ENCODE measurements at places on chromosomes 16 and 17.

DNA sequence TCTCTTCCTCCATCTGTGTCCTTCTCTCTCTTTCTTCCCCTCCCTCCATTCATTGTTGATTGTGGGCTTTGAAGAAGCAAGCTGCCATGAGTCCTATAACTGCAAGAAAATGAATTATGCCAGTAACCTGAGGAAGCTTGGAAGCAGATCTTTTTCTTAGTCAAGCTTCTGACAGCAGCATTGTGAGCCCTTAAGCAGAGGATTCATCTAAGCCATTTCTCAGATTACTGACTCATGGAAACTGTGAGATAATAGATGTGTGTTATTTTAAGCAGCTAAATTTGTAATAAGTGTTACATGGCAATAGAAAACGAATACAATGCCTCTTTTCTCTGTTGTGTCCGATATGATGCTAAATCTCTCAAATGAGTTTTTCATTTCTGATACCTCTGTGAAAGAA, 1109.7 kb downstream of the CDH11 start:
- DNase-seq: no peak

- DNase-seq: no peak
Observed at GRCh38 chr17:78365561-78366108, 5.8 kb upstream of the SOCS3 start.

DNA sequence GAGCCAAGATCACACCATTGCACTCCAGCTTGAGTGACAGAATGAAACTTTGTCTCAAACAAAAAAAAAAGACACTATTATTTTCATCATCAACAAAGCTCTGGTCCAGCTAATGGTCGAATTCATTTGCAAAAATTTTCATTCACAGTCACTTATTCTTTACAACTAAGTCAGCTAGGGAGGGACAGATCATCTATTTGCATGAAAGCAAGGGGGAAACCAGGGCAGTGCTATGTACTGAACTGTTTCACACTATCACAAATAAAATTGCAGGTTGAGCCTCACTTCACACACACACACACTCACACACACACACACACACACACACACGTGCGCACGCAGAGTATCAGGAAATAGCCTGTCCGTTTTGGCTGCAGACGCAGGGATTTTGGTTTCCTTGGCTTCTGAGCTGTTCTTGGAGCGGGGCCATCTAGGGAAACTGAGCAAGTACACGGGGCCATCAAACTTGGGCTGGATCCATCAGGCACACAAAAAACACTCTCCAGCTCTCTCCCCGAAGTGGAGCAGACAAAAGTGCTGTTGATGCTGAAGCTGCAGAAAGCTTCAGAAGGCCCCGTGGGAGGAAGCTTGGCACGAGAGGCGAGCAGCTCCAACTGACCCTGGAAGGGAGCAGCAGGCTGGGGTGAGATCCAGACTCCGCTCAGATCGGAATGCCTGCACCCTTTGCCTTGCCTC, 44.3 kb upstream of the HELZ start:
- DNase-seq: peak; percentile 78

- DNase-seq: no peak
Observed at GRCh38 chr17:36066365-36066985, 2.4 kb downstream of the CCL18 start.

DNA sequence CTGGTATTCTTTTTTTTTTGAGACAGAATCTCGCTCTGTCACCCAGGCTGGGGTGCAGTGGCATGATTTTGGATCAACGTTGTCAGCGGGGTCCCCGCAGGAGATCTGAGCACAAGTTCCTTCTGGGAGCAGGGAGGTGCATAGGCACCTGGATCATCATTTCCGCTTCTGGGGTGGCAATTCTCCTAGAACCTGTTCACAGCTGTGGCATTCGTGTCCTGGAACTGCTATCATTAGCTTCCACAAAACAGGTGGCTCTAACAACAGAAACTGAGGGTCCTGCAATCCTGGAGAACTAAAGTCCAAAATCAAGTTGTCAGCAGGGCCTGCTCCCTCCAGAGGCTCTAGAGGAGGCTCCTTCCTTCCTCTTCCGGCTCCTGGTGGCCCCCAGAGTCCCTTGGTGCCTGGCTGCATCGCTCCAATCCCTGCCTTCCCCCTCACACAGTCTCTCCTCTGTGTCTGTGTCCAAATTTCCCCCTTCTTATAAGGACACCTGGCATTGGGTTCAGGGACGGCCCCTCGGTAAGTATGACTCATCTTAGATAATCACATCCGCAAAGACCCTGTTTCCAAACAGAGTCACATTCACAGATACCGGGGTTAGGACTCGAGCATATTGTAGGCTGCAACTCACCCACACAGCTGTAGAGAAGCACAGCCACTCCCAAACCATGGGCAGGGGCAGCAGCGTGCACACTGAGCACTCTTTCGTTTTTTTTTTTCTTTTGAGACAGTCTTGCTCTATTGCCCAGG, 43.5 kb upstream of the KLHDC4 start:
- DNase-seq: no peak

DNA sequence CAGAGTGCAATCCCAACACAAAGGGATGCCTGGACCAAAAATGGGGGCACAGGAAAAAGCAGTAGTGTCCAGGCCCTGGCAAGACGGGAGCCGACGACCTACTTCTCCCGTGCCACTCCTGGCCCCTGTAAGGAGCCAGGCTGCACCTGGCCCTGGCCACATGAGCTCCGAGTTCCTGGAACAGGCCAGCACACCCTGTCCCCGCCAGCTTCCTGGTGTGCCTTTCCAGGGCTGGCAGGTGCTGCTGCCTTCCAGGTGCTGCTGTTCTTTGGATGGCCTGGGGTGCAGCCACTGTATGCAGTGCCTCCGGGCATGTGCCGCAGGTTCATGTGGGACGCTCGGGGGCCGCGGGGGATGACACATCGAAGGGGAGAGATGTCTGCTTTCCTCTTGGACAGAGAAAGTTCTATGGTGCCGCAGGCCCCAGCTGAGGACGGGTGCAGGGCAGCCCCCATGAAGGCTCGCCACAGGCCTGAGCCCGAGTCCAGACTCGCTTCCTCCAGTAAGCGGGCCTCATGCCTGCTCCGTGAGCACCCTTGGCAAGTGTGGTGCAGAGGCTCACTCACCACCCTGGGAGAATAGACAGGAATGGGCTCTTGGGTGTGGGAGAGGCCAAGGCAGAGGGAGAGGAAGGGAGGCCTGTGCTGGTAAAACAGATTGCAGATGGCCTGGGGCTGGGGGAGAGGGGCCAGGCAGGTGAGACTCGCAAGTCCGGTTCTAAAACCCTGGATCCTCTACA, 54.7 kb upstream of the FASN start:
- DNase-seq: no peak

DNA sequence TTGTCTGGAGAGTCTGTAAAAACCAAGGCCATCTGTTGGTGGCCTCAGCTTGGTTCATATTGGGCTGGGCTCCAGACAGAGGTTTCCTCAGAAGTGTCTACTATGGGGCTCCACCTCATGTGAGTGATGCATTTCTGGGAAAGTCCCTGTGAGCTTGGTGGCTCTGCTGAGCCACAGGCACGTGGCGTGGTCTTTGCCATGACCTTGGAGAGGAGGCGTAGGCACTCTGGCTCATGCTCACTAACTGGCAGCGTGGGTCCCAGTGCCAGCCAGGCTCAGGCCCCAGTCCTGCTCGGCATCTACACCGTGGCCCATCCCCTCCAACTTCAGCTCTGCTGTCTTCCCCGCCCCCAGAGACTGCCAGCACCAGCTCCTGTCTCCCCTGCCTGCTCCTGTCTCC, 10.7 kb upstream of the SMTNL2 start:
- DNase-seq: no peak

DNA sequence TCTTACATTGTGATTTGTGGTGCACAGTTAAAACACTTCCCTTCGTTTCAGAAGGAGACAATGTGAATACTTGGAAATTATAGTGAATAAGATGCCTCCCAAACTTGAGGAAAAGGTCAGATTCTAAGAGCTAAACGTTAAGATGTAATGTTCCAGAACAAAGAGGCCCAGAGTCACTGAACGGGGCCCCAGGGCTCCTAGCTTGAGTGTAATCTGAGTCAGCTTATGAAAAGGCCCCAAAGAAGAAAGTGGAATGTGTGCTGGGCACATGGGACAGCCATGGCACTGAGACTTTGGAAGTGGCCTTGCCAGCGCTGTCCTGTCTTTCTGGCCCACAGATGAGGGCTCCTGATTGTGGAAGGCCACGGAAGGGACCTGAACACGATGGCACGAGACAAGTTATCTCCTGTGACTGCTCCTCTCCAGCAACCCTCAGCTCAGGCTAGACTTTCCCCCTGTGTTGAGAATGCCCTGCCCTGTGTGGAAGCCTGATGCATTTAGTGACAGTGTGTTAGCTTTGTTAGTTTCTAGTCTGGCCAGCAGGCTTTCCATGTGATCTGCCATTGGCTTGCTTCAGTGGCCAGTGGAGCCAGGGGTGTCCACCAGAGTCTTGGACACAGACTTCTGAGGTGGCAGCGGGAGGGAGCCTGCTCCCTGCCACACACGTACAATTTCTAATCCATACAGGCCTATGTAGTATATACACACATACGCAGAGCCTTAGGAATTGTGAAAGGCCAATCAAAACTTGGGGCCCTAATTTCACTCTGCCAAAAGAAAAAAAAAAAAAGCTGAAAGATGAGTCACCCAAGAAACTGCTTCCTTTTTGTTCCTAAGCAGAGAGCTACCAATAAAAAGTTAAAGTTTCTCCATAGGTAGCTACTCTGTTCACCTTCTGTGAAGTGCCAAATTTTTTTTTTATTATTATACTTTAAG, 13.1 kb downstream of the SPATA33 start:
- no peak for DNase-seq

DNA sequence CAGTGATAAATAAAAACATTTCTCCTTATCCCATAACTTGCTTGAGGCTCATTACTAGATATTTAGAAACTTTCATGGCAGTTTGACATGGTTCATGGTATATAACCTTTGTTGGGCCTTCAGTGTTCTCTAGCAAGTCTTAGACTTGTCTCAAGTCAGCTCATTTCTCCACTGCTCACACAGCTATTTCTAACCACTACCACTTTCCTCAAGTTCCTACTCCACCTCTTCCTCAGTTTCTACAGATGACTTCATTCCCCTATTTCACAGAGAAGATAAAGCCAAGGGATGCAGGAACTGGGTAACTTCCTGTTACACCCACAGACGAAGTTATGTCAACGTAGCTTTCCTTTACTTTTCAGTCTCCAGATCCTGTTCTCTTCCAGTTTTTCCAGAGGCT, 23.2 kb downstream of the NLK start:
- DNase-seq: no peak

- no peak for DNase-seq
Observed at GRCh38 chr16:63922560-63922959, 1199.3 kb downstream of the CDH11 start.

- no peak for DNase-seq
Observed at GRCh38 chr17:50864747-50865059, 1.5 kb downstream of the TOB1 start.

DNA sequence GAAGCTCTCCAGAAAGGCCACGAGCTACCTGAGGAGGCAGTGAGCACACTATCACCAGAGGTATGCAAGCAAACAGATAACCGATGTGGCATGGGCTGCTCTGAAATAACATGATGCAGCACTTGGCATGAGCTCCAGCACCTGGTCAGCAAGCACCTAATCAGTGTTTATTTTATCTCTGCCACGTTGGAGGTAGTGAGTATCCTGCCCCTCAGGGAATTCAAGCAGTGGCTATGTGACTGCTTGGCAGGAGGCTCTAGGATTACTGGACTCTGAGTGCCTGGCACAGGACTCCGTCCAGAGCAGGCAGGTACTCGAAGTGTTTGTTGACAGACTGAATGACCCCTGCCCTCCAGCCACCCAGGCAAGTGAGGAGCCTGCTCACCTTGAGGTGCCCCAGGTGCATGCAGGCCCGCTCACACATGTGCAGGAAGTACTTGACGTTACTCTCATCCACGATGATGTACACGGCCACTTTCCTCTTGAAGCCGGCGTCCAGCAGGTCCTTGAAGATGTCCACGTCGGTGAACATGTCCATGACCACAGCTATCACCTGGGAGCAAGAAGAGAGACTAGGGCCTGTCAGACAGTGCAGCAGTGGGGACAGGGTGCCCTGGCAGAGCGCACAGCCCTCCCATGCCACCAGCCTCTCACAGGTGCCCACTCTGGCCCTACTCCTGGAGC, 16.6 kb downstream of the FAM83G start:
- DNase-seq: no peak

- no peak for DNase-seq
Observed at GRCh38 chr16:85969591-85969990, 70.6 kb downstream of the IRF8 start.

DNA sequence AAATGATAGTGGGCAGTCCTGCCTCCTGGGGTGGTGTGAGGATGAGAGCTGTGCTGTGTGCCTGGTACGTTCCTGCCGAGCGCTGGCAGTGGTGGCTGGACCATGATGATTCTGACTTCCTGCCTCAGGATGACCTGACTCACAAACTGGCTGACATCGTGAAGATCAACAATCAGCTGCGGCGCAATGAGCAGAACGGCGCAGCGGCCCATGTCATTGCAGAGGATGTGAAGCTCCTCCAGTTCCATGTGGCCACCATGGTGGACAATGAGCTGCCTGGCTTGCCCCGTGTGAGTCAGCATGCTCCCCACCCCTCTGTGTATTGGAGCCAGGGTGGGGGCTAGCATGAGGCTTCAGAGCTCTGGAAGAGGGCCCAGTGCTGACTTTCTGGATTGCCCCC, 13.1 kb downstream of the POLR2A start:
- DNase-seq: no peak

DNA sequence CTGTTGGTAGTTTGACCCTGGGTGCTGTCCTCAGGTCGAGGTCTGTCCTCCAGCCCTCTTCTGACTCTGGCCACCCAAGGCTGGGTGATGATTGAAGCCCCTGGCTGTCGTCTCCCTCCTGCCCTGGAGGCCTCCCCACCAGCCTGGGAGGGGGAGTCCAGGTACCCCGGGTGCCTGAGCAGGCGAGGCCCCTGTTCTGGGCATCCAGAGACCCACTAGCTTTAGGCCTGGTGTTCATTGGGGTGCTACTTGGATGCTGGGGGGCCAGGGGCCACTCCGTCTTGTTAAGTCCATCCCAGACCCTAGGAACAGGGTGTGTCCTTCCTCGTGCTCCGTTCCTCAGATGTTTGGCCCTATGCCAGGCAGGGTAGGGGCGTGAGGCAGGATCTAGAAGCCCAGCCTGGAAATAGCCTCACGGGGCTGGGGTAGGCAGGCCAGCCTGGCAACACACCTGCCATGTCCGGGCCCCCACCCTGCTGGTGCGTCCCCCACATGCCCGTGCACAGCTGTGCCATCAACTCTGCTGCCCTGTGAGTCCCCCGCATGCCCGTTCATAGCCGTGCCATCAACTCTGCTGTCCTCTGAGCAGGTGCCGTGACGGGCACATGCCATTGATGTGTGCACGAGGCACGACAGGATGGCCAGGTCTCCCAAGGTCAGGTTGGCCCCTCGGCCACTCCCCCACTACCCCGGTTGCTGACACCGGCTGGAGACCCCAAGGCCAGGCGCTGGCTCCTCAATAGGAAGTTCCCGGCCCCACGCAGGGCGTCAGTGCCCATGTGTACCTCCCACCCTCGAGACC, 36.9 kb downstream of the GINS2 start:
- DNase-seq: no peak

- DNase-seq: no peak
Observed at GRCh38 chr16:79672524-79672923, 72.0 kb upstream of the MAF start.

GRCh38 chr17:45431531-45432404, 902 bp downstream of the ARHGAP27 start:
- DNase-seq: peak; percentile 17
